ENCODE measurements at places on chromosomes 12 and 14.

DNA sequence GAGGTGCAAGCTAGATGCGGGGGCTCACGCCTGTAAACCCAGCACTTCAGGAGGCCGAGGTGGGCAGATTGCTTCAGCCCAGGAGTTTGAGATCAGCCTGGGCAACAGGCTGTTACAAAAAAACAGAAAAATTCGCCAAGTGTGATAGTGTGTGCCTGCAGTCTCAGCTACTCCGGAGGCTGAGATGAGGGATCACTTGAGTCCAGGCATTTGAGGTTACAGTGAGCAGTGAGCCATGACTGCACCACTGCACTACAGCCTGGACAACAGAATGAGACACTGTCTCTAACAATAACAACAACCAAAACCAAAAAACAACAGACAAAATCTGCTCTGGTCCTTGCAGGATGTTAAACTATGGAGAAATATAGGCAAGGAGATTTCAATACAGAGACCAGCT, 13.9 kb downstream of the BTBD7 start:
- no peak for DNase-seq
- H3K27ac ChIP-seq, result no peak overlapping the region
- no peaks in the 10 kb centered on the region for H3K27me3 ChIP-seq
- H3K4me3 ChIP-seq, result no peak overlapping the region
- peaks cover 9% of the 10 kb centered on the region for H3K36me3 ChIP-seq

GRCh38 chr14:63344336-63344735, 25.6 kb upstream of the GPHB5 start:
- no peak overlapping the region for H3K27ac ChIP-seq
- H3K27me3 ChIP-seq, result peaks cover 28% of the 10 kb centered on the region
- no peak overlapping the region for H3K4me3 ChIP-seq
- DNase-seq, result no peak
- no peaks in the 10 kb centered on the region for H3K4me1 ChIP-seq

DNA sequence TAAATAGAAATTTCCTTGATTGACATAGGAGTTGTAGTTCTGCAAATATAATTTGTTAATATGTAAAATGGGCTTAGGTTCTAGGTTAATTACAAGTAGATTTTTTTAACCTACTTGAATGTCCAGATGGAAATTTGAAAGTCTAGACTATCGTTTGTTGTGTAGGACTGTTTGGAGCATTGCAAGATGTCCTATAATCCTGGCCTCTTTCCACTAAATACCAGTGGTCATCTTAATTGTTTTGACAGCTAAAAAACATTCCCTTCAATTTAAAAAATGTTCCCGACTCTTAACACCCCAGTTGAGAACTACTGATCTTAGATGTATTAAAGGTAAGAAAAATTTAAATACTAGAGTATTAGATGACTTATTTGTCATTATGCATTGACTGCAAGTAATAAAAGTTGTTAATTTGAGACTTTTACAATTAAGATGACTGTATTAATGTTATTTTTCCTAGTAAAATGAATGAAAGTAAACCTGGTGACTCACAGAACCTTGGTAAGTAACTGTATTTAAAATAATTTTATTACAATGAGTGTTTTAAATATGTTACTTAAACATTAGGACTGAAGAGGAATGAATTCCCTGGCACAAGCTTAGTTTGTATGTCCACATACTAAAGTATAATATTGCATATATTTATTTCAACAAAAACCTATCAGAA, 21.8 kb downstream of the G2E3 start:
- peaks cover 31% of the 10 kb centered on the region for H3K4me1 ChIP-seq
- H3K27me3 ChIP-seq, result no peaks in the 10 kb centered on the region
- peaks cover 42% of the 10 kb centered on the region for H3K36me3 ChIP-seq
- H3K4me3 ChIP-seq, result no peak overlapping the region
- DNase-seq, result no peak

DNA sequence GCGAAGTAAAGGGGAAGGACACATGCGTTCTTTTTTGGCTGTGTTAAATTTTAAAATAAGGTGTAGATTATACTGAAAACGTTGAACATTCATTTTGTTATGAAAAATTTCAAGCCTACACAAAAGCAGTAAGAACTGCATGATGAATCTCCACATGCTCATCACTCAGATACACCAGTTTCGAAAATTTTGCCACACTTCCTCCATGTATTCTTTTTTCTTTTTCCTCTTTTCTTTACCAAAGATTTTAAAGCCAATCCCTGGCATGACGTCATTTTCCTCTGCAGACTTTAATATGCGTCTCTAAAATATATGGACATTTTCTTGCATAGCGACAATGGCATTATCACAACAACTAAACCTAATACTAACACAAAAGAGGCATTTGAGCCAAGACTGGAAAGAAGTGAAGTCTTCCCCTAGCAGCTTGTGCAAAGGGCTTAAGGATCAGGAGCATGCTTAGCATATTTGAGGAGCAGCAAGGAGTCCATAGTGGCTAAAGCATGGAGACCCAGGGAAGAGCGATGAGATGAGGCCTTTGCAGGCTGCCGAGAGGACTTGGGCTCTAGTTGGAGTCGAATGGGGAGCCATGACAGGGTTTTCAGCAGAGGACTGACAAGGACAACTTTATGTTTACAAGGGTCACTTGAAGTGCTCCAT, 111.9 kb downstream of the ERC1 start:
- H3K36me3 ChIP-seq, result peaks cover 2% of the 10 kb centered on the region
- H3K4me3 ChIP-seq, result no peak overlapping the region
- H3K27ac ChIP-seq, result no peak overlapping the region

DNA sequence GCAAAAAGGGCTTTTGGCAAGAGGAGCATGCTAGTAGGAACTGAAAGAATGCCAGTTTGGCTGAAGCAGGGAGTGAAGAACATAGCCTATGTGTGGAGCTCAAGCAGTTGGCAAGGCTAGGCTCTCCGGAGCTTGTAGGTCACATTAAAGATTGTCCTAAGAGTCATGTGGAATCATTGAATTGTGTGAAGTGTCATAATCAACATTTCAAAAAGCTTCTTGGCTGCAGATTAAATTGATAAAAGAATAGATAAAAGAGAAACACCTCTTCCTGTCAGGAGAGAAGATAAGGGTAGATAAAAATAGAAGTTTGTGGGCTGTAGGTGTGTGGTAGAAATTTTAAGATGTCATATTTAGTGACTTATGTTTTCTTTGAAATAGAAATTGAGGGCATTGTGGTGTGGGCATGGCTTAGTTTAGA, 36.1 kb downstream of the CPSF6 start:
- DNase-seq, result no peak
- H3K27ac ChIP-seq, result peak overlapping the region; percentile 59
- H3K36me3 ChIP-seq, result peaks cover 14% of the 10 kb centered on the region
- H3K4me1 ChIP-seq, result peaks cover 42% of the 10 kb centered on the region

DNA sequence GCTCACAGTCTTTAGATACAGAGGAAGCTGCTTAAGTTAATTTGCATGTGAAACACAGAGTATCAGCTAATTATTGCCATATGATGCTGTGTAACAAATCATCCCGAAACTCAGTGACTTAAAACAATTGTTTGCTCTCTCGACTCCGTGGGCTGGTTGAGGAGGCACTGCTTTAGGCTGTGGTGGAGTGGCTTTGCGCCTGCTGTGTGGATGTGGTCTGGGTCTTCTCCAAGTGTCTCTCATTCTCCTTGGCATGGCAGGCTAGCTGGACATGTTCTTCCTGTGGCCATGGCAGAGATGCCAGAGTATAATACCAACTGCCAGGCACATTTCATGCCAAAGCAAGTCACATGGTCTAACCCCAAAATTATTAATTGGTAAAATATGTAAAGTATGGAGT, 40.9 kb downstream of the PELI2 start:
- H3K4me3 ChIP-seq, result no peak overlapping the region
- H3K27ac ChIP-seq, result no peak overlapping the region
- peak; percentile 18 for DNase-seq
- H3K4me1 ChIP-seq, result peaks cover 8% of the 10 kb centered on the region
- peaks cover 2% of the 10 kb centered on the region for H3K36me3 ChIP-seq

GRCh38 chr14:61527325-61528100, 167.8 kb upstream of the HIF1A start:
- peak overlapping the region; percentile 86 for H3K27ac ChIP-seq
- H3K4me3 ChIP-seq, result peak overlapping the region; percentile 4
- H3K36me3 ChIP-seq, result peaks cover 50% of the 10 kb centered on the region
- DNase-seq, result no peak

DNA sequence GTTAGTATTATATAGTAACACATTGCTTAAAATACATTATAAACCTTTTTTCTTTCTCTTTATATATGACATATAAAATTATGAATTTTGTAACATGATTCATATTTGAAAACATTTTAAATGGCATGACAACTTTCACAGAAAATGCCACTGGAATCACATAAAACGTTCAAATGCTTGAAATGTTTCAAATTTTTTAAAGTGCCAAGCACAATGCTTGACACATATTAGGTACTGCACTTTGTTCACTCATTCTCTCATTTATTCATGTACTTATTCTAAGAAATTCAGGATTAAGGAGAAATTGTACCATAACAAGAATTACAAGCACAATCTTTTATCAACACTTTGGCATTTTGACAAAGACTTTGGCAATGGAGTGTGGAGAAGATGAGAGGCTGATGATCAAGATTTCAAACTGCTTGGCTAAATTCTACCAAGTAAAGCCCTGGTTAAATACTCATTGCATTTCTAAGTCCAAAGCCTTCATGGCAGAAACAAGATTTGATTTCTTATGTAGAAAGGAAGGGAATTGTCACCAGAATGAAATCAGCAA, 232.2 kb downstream of the C12orf50 start:
- DNase-seq, result no peak
- H3K36me3 ChIP-seq, result no peaks in the 10 kb centered on the region
- no peak overlapping the region for H3K27ac ChIP-seq
- H3K27me3 ChIP-seq, result no peaks in the 10 kb centered on the region

DNA sequence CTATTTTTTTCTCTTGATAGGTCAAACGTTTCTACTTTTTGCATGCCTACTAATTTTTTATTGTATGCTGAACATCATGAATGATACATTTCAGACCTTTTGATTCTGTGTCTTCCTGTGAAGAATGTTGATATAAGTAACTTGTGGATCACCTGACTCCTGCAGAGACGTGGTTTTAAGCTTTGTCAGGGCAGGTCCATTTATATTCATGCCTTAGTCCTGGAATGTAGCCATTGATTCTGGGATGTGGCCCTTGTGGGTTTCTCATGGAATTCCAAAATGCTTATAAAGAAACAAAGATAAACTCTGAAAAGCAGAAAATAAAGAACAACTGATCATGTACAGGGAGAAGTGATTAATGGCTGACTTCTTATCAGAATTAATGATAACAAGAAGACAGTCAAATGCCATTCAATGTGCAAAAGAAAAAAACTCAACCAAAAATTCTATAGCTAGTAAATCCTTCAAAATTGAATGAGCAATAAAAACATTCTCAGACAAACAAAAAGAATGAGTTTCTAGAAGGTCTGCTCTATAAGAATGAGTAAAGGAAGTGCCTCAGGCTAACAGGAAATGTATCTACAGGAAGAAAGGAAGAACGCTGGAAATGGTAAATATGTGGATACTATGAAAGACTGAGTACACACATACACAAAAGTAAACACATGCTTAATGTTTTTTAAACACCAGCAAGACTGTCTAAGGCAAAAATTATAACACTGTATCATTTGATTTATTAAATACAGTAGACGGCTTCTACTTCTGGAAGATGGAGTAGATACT, 284.8 kb upstream of the DIO3 start:
- H3K4me3 ChIP-seq, result no peak overlapping the region
- no peak for DNase-seq
- H3K27ac ChIP-seq, result no peak overlapping the region
- no peaks in the 10 kb centered on the region for H3K36me3 ChIP-seq
- no peaks in the 10 kb centered on the region for H3K4me1 ChIP-seq

GRCh38 chr12:19957308-19958125, 410.8 kb upstream of the PDE3A start:
- no peaks in the 10 kb centered on the region for H3K4me1 ChIP-seq
- H3K4me3 ChIP-seq, result no peak overlapping the region
- H3K27ac ChIP-seq, result no peak overlapping the region

DNA sequence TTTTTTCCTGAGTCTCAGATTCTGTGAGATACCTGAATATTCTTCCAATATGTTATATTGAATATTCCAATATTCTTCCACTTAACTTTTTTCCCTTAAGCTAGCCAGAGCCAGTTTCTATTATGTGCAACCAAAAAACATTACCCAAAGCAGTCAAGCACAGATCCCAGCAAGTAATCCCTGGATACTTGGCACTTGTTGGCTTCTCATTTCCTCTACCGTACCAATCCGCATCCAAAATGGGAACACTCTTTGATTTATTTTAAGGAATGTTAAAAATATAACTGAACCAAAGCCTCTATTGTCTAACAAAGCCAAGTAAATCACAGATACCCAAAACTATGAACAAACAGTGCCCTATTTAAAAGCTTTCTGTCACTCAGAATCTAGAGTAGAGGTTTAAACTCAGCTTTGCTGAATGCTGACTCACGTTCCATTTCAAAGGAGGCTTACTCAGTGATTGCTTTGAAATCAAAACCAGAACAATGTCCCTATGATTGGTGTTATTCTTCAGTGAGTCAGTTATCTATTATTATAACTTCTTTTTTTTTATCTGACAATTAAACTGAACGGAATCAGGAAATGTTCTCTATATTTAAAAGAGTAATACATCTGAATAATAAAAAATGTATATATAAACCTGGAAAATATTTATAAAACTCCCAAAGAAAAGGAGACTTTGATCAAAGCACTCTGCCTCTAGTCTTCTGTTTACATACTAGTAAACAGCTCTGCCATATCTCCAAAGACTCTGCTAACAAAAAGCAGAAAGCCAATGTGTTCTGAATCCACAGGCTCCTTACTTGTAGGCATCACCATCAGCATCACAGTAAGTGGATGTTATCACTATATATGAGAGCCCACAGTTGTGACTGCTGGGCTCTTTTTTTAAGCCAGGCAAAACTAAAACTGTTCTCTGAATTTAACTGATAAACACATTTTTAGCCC, 360.8 kb downstream of the CCDC91 start:
- peaks cover 3% of the 10 kb centered on the region for H3K36me3 ChIP-seq
- H3K27ac ChIP-seq, result no peak overlapping the region

- no peaks in the 10 kb centered on the region for H3K27me3 ChIP-seq
- H3K4me3 ChIP-seq, result no peak overlapping the region
- no peak overlapping the region for H3K27ac ChIP-seq
- DNase-seq, result no peak
- peaks cover 67% of the 10 kb centered on the region for H3K36me3 ChIP-seq
Measured at GRCh38 chr12:117178301-117178700, 12.0 kb downstream of the FBXO21 start.

DNA sequence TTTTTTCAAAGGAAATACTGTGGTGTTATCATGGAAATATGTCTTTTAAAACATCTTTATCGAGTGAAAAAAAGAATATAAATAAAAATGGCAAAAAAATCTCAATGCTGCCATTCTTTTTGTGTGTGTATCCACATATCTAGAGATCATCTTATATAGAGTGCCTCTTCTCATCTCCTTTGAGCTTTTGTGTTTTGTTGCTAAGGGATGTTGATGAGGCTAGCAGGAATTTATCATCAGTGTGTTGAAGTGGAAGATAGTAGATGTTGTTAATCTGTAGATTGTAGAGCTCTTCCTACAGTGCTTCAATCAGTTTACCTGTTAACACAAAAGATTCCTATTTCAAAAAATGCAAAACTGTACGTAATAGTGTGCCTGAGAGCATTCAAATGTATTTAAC, 1738.0 kb upstream of the SEL1L start:
- H3K27ac ChIP-seq, result no peak overlapping the region
- no peaks in the 10 kb centered on the region for H3K27me3 ChIP-seq
- H3K36me3 ChIP-seq, result no peaks in the 10 kb centered on the region
